ENCODE measurements at places on chromosomes 6 and 20.

GRCh38 chr6:163667372-163668060 lies 253.0 kb downstream of the QKI start:
- DNase-seq, result no peak

DNA sequence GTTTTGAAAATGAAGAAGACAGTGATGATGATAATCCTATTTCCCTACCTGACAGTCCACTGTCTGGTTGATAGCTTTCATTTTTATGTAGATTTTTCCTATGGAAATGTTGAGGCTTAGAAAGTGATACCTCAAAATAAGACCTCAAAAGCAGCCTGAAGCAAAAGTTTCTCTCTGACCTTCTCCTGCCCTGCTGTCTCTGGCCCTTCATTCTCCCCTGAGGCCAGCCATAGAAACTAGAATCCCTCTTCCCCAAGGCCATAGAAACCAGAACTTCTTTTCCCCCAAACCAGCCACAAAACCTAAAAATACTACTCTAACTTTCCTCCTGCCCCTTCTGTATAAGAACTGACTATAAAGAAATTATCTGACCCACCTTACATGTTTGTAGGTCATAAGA lies 52.6 kb upstream of the GCM1 start:
- no peak for DNase-seq

GRCh38 chr20:17869295-17869994 lies 99.1 kb downstream of the SNX5 start:
- no peak for DNase-seq

- DNase-seq, result no peak
These were observed 35.1 kb upstream of the HS3ST5 start for GRCh38 chr6:114377881-114378280.

DNA sequence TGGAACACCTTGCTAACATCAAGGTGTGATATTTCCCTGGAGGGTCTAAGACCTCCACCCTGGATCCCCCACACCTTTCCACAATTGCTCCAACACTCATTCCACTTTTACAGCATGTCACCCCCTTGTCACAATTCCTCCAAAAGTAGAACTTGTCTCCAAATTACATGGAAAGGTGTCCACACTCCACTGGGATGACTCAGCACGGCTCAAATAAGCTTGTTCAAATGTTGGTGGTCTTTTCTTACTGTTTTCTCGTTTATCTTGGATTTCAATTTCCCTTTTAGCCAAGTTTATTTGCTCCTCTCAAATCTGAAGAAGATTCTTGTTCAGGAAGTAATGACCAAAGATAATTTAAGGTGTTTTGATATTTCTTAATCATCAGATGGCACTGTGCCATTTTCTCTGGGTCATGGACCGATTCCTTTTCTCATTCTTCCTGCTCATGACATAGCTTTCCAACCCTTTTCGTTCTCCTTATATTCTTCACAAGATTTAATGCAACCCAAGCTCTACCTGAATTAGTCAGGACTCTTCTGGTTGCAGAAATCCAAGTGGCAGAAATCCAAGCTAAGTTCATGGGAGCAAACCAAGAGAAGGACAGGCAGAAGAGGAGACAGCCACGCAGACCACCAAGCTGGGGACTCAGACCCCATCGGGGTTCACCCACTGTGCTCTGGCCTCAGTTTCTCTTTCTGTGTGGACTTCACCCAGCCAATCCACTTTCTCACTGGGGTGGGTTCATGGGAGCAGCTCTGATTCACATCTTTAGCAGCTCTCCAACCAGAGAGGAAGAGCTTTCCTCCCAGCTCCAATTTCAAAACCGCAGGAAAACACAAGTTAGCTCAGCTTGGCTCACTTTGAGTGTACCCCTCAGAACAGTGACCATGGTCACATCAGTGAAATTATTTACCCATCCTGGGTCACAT lies 110.5 kb upstream of the CDYL start:
- no peak for DNase-seq

All from NCI-H2107 (cell line).